ENCODE measurements at places on chromosomes 5 and 9.

DNA sequence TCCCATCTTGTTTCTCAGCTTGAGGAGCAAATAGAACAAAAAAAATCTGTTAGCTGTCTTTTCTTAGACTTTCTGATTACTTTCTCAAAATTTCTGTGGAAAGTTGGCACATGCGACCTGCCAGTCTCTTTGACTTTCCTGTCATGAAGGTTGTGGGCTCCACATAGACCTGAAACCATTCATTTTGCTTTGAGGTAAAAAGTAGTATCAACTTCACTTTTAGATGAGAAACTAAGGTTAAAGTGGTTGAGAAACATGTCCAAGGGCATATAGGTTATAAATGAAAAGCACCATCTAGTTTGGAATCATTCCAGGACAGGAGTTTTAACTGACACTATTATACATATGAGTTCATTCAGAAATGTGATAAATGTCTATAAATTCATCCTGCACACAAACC lies 42.7 kb downstream of the ST8SIA4 start:
- DNase-seq: no peak

GRCh38 chr5:98942847-98943246 lies 14.0 kb upstream of the CHD1 start:
- DNase-seq: no peak

- no peak for DNase-seq
These were observed 90.7 kb downstream of the DAPK1 start for GRCh38 chr9:87588339-87588738.

GRCh38 chr5:146770980-146771379 lies 107.6 kb downstream of the PPP2R2B start:
- no peak for DNase-seq

DNA sequence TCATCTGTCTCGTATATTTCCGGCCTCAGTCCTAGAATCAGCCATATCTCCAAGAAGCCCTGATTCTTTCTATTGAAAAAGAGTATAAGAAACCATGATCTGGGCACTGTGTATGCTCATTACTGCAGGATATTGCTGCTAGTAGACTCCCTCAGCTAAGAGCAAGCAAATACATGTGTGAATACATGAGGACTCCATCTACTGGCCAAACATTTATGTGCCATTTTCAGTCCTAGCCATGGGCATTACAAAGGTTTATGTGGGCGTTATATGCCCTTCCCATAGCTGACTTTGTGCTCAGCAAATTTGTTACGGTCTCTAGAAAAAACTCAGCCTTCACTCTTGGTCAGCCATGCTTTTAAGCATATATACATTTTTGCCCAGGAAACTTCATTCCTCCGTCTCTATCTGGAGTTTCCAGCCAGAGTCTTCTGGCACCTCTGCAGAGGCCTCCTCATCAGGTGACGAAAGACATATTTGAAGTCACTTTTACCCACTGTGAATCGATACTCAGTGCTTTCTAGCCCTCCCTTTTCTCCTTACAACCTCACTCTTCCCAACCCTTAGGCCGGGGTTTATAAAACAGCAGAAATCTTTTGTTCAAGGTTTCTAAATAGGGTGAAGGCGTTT lies 1495.6 kb upstream of the CDH6 start:
- peak; percentile 29 for DNase-seq

GRCh38 chr9:111458139-111459009 lies 25.8 kb downstream of the ECPAS start:
- no peak for DNase-seq

DNA sequence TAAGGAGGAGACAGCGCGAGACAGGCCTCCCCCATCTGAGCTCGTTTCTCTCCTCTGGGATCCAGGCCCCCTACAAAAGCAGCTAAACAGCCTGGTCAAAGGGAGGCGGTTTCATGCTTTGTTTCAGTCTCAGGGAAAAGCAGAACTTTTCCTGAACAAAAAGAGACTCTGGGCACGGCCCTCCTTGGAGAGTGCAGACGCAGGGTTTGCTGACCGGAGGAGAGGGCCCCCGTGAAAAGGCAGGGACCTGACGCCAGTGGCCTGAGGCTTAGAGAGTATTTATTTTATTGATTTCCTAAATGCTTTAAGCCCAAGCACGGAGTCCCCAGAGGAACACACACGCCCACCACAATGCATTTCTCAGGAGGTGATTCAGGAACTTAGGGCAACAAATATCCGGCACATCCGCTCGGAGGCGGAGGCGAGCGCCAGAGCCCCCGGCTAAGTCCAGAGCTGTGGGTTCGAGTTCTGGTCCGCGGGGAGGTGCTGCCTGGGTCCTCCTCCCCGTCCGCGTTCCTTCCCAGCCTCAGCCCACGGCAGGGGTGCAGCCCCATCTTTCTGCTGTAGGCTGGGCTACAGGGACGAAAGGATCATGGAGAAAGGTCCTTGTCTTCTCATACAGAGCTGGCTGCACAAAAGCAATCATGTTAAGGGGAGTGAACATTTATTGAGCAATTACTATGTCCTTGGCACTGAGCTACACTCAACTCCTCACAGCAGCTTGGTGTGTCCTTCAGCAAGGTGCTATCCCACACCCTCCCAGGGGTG lies 40.0 kb downstream of the PTGES start:
- DNase-seq: no peak

- DNase-seq: no peak
These were observed 10.4 kb downstream of the TAF11L12 start for GRCh38 chr5:17620627-17621026.

DNA sequence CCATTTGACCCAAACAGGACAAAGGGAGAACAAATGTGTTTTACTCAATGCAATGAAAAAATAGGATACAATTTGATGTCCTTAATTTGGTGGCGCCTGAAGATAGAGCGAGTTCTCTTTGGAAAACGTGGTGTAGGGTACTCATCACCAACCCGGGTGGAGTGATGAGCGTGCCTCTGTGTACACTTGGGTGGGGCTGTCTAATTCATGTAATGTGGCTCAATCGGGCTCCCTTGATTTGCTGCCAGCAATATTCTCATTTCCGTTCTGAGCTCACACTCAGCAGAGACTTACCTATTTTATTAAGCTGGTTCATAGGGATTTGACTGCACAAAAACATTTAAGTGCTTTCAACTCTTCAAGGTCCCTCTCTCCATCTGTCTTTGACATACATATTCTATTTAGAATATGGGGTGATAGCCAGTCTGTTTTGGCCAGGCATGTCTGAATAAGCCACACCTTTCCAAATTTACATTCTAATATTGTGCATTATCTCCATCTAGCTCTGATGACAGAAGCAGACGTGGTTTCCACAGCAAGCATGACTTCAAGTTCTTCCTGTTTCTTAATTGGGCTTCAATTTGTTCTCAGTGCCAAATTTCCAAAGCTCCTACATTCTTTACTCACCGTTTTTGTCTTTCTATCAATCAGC lies 162.5 kb downstream of the IRX2 start:
- DNase-seq: no peak

DNA sequence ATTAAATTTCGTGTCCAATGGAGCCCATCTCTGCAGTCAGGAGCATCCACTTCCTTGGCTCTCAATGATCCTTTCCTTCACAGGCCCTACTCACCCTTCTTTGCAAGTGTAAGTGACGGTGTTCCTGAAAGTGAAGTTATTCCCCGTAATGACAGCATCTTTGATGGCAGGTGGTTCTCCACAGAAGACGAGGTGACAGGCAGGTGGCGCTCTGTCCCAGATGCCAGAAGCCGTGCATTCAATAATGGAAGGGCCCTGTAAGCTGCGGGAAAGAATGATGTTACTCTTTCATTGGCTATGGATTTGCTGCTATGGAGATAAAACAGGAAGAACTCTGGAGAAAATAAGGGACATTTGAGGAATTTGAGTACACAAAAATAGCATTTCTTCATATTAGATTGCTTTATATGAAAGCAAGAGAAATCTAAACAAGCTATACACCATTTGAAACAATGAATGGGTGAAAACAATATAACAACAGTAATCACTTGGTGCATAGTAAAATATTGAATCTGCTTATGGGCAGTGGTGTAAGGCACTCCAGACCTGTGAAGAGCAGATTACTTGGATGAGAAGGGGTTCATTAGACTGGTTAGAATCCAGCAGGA lies 89.9 kb upstream of the TXNDC8 start:
- no peak for DNase-seq

DNA sequence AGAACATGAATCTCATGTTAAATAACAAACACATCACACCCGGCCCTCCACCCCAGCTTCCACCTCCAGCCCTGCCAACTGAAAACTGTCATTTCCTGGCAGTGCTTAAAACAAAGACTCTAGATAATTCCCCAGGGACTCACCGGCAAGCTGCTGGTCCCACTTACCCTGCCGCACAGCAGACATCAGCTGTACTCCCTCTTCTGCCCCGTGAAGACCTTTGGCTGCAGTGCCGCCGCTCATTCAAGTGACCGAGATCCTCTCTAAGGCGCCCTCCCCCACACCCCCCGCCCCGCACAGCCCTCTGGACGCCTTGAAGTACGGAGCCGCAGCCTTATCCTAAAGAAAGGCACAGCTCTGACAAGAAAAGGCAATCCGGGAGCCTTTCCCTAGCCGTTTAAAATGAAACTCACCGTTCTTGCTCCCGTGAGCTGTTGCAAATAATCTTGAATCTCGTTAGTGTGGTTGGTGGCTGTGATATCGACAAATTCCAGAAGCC lies 434 bp downstream of the GLRX start:
- no peak for DNase-seq

DNA sequence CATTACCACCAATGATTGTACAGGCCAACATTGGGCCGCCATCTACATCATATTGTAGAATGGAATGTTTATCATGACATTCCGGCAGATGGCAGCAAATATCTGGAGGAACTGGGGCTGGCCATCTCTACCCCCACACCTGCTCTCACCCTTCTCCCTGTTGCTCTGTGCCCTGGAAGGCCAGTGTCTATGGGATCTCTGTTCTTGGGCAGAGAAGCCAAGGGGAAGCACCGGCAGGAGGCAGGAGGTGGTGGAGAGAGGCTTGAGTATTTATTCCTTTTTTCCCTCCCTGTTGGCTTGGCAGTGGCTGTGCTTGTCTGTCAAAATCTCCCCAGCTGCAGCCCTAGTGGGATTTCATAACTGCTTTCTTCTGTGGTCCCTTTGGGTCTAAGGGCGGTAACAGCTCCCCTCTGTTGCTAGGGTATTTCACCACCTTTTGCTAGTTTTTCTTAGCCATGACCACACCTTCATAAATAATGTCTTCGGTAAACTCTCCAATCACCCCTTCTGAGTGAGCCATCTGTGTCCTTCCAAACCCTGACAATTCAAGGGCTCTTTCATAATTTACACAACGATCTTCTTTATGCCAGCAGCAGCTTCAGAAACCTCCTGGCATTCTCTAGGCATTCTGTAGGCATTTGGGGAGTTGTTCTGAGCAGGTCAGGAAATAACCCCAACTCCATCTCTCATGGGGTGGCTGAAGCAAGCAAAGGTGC lies 225.8 kb downstream of the MELK start:
- DNase-seq: no peak

- no peak for DNase-seq
These were observed 463.5 kb downstream of the KCTD16 start for GRCh38 chr5:144634138-144634537.

DNA sequence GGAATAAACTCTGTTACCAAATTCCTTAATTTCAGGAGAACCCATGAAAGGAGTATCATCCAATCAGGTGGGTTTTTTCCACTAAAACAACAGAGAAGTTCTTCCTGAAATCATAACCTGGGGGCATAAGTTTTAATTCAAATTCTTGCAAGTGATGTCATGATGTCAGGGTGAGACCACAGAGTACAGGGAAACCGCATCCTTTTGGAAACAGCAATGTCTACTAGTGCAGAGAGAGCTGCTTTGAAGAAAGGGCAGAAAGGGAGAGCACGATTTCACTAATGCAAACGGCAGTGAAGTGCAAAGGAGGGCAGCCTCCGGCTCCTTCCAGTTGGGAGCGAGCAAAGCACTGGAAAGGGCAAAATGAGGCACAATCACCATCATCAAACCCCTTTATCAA lies 20.6 kb upstream of the CMBL start:
- no peak for DNase-seq

Data from CMK (cell line).